ENCODE measurements at places on chromosomes 3 and 15. TPM values are rescaled to one million over a fixed set of nuclear protein-coding genes. Genes with fewer than 3 reads are reported as not detected.
A peak's percentile ranks its signal among the peaks of the same experiment; 100 is the strongest.

The TNFAIP8L3 gene
- 0.04 TPM for polyA plus RNA-seq

The SIDT1 gene
- polyA plus RNA-seq, result not detected

The GABRR3 gene
- polyA plus RNA-seq, result not detected

The ZNF860 gene
- polyA plus RNA-seq, result 0.32 TPM

The QARS1 gene
- 339 TPM for polyA plus RNA-seq

DNA sequence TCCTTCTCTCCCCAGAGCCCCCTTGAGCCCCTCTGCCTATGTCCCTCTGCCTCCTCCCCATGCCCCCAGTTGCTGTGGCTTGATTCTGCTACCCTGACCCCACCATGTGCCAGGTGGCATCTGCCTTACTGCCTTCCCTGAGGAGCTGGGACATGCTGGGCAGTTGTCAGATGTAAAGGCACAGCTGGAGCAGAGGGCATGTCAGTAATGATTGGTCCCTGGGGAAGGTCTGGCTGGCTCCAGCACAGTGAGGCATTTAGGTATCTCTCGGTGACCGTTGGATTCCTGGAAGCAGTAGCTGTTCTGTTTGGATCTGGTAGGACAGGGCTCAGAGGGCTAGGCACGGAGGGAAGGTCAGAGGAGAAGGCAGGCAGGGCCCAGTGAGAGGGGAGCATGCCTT is 3.5 kb upstream of the PPCDC start:
- DNase-seq, result no peak

DNA sequence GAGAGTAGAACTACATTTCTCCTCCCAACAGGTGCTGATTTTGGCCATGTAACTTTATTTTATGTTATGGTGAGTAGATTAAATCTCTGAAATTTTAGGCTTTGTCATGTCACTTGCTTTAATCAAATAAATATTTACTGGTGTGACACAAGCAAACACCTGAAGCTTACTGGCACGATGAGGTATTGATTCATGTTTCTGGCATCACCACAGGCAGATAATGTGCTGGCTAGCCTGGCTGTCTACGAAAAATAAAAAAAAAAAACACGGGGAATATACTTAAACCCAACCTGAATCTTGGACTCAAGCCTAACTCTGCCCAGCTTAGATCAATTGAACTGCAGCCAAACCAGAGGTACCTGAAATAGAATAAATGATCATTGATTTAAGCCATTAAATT is 65.6 kb upstream of the CADM2 start:
- DNase-seq, result no peak

DNA sequence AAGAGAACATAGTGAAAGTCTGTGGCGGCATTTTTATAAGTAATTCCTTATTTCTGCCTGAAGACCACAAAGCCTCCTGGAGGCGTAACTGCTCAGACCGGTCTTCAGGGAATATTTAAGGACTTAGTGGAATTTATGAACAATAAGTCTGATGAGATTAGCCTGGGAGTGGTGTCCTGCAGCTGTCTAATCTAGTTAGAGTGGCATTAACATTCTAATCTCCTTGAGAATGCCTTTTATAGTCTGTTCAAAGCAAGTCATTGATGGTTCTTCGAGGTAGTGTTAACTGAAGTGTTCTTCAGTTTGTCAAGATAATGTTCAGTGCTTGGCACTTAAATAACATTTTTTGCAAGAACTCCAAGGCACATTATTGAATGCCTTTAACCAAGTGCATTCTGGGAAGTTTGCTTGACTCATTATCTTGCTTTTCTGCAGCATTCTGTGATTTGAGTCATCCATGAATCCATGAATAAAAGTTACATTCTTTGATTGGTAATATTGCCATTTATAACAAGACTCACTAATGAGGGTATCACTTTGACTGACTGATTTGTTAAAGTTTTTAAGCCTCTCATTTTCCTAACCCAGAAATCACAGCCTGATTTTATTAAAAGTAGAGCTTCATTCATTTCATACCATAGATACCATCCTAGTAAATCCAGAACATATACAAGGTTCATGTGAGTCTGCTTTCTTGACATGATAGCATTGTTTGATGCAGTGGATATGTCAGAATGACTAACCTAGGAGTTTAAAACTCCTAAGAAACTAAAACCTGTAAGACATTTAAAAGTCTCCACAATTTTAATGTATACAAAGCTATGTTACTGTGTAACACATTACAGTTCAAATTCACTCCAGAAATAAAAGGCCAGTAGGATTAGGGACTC is 12.5 kb downstream of the RBM5 start:
- DNase-seq, result no peak

DNA sequence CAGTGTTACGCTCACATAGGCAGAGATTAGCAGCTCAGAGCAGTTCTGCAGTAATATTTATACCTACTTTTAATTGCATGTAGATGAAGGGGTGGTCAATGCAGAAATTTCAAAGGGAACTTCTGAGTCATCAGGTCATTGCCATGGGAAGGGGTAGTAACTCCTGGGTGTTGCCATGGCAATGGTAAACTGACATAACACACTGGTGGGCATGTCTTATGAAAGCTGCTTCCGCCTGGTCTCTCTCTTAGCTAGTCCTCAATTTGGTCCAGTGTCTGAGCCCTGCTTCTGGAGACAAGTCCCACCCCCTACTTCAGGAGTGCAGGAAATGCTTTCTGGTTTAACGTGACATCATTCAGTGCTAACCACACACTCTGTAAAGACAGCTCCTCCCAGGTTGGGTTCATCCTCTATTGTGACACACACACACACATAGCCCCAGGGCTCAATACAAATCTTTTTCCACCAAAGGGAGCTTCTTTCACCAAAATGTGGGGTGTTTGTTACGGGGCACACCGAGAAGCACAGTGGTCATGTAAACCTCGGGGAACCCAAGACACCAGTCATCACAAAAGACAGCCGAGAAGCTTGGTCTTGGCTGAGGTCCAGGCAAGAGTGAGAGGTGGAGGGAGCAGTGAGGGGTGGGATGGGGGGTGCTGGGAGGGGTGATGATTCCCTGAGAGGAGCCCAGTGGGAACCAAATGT is 74.5 kb downstream of the TLE3 start:
- peak; percentile 52 for DNase-seq

DNA sequence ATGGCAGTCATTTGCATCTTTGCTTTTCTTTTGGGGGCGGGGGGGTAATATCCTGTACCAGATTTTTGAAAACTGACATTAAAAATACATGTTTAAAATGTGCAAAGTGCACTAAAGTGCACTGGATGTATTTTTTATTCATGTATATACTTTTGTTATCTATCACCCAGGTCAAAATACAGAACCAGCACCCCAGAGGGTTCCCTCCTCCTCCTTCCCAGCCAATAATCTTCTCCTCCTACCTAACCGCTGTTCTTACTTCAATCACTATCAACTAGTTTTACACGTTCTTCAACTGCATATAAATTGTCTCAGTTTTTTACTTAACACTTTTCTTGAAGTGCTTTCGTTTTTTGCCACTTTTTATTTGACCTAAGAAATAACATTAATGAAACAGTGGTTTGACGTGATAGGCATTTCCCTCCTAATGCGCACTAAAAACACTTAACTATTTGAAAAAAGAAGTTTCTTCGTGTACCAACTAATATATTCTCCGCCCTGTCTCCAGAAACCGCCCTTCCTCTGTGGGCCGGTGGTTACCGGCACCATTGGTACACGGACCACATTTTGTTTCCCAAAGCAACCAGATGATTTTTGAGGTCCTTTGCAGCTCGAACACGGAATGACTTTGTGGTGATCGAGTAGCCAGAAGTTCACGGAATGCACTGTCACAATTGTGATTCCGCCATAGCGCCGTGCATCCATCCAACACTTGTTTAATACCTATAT is 836 bp upstream of the AKAP13 start:
- no peak for DNase-seq

- no peak for DNase-seq
Observed at GRCh38 chr15:101255051-101255395, 3.2 kb upstream of the CHSY1 start.

DNA sequence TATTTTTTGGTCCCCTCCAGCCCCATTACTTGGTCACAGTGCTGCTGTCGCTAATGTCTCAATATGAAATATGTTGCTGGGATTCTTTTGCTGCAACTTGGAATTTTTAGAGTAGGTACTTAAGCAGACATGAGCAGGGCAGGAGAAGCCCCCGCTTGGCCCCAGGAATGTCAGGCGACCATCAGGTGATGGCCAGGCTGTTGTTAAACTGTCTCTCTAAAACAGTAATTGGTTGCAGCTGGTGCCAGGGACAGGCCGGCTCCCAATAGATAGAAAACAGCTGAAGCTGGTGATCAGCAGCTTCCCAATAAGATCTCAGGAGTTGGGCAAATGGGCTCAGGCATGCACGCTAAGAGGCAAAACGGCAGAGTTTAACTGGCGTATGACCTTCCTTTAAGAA is 329.9 kb upstream of the TBL1XR1 start:
- no peak for DNase-seq

DNA sequence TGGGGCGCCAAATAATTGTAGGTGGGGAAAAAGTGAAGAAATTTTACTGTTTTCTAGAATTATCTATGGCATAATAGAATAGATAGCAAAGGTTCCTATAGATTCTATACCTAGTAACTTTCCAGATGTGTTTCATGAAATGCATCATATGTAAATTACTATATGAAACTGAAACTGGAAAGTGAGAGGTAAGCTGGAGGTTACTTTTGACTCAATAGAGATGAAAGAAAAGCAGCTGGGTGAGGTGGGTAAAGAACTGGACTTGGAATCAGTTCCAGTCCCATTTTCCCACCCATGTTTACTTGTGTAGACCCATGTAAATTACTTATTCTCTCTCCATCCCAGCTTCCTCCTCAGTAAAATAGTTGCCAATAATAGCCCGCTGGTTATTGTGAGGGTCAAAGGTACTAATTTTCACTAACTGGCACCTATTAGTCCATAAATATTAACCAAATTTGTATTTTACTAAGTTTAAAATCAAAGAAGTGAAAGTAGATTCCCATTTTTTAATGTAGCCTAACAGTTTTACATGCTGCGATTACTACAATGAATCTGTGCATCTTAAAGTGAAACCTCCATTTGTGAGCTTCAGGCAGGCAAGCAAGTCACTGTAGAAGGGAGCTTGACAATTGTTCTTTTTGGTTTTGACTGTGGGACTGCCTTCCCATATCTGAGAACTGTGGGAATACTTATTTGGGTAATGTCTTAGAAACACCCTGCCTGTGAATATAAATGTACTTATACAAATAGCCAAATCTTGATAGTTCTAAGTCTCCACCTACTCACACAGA is 312.1 kb downstream of the SLC9A9 start:
- no peak for DNase-seq

- no peak for DNase-seq
Observed at GRCh38 chr3:3189961-3190360, 10.5 kb upstream of the CRBN start.

- no peak for DNase-seq
Observed at GRCh38 chr3:169022457-169022856, 641.1 kb downstream of the MECOM start.

DNA sequence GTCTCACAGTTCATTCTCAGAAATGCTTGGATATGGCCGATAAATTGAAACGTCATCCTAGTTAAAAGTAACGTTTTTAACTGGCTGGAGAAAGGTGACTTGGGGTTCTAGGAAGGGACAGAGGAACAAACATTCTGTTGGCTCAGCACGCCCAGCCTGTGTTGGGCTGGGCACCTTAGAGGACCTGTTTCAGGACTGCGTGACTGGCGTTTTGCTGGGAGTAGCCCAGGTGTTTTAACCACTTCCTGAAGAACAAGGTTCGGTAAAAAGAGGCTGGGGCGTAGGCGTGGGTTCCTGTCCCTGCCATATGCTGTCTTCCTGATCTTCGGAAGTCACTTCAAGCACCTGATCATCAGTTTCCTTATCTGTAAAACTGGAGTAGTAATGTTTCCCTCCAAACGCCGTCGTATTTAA is 1.1 kb upstream of the TLNRD1 start:
- no peak for DNase-seq

DNA sequence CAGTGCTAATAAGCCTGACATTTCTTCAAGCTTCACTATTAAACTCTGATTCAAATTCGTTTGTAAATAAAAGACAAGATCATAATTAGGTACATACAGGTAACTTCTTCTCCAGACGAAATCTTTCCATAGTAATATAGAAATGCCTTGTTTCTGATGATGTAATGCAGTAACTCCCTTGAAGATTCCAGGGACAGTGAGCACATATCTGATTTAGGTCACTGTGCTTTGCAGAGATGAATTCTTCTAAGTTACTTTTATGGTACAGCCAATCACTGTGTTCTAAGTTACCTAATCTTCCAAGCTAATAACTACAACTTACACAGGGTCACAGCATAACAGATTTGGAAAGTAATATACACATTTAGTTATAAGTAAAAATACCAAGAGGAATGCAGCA is 27.6 kb downstream of the SLC4A7 start:
- no peak for DNase-seq
